Activated naive CD4-positive, alpha-beta T cell treated with anti-CD3 and anti-CD28 coated beads, Interleukin-2, amount 10 ng/mL, durations not matched to agents 5 hours and 36 hours (primary cell): ENCODE measurements at places on chromosomes 13 and 19. TPM values are rescaled to one million over a fixed set of nuclear protein-coding genes. Genes with fewer than 3 reads are reported as not detected.

Gene BICRA
- total RNA-seq: 21.0 TPM

Gene CXCL17
- not detected for total RNA-seq

Gene MCEMP1
- total RNA-seq: not detected

Gene TFPT
- total RNA-seq: 42.4 TPM

Gene ZFR2
- total RNA-seq: 0.40 TPM

Gene FFAR1
- total RNA-seq: not detected

Gene KLK3
- total RNA-seq: not detected

Gene ZNF729
- not detected for total RNA-seq

Gene CPB2
- total RNA-seq: not detected

Gene KLF1
- 0.14 TPM for total RNA-seq

Gene CILP2
- total RNA-seq: 0.17 TPM

Gene SYT3
- total RNA-seq: not detected

Gene SLITRK5
- total RNA-seq: not detected

Gene DHX34
- total RNA-seq: 11.8 TPM

Gene OLFM2
- 20.2 TPM for total RNA-seq

Gene OR7C1
- total RNA-seq: not detected

Gene FSD1
- 9.6 TPM for total RNA-seq

Gene SHC2
- total RNA-seq: not detected

Gene ADGRE2
- total RNA-seq: 0.51 TPM

Gene CLDN10
- not detected for total RNA-seq

Gene KLK14
- not detected for total RNA-seq

Gene MATK
- 35.8 TPM for total RNA-seq

Gene APOC4
- not detected for total RNA-seq

Gene FAM83E
- total RNA-seq: 1.2 TPM

Gene LATS2
- total RNA-seq: 2.9 TPM

Gene CEACAM7
- total RNA-seq: not detected

Gene GMIP
- 111 TPM for total RNA-seq

Gene CGB2
- total RNA-seq: not detected

Gene SELENOV
- not detected for total RNA-seq

Gene FBXO17
- not detected for total RNA-seq

Gene ARRDC5
- total RNA-seq: 3.1 TPM

Gene RNF225
- total RNA-seq: 0.35 TPM

Gene RHPN2
- 2.9 TPM for total RNA-seq

Gene ZNF415
- total RNA-seq: 0.58 TPM

Gene CACNA1A
- 1.2 TPM for total RNA-seq

Gene IZUMO2
- total RNA-seq: not detected

Gene FGF14
- not detected for total RNA-seq

Gene IZUMO1
- total RNA-seq: not detected

Gene FCAR
- total RNA-seq: not detected

Gene LRFN3
- total RNA-seq: 13.0 TPM

Gene IRGC
- not detected for total RNA-seq

Gene ZNF491
- total RNA-seq: 1.8 TPM

Gene FBXO27
- not detected for total RNA-seq

Gene MLLT1
- 36.2 TPM for total RNA-seq
